ENCODE measurements at places on chromosomes 12 and 14.

- no peak for DNase-seq
Measured at GRCh38 chr12:68612202-68612601, 1.5 kb downstream of the RAP1B start.

DNA sequence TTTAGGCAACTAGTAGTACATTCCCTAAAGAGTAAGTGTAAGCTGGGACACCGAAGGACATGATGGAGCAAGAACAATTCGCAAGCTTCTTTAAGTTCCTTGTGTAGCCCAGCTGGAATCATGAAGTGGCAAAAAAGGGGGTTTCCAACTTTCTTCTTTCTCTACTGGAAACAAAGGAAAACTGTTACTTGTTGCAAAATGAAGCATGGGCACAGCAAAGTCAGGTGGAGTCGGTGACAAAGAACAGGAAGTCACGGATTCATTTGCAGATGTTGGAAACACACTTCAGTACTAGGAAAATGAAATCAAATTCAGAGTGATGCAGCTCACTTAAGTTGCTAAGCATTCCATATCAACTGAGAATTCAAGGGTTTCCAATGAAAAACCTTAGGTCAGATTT, 706.9 kb upstream of the STXBP6 start:
- no peak for DNase-seq

GRCh38 chr14:92458136-92459029, 55.2 kb upstream of the RIN3 start:
- DNase-seq = no peak

- DNase-seq = no peak
Measured at GRCh38 chr12:111570084-111570961, 28.8 kb downstream of the ATXN2 start.

- DNase-seq = no peak
Measured at GRCh38 chr14:101035466-101036225, 132.1 kb upstream of the RTL1 start.

All from frontal cortex (tissue), 4 donors.